ENCODE measurements at places on chromosomes 3 and 15.
A peak's percentile ranks its signal among the peaks of the same experiment; 100 is the strongest.

DNA sequence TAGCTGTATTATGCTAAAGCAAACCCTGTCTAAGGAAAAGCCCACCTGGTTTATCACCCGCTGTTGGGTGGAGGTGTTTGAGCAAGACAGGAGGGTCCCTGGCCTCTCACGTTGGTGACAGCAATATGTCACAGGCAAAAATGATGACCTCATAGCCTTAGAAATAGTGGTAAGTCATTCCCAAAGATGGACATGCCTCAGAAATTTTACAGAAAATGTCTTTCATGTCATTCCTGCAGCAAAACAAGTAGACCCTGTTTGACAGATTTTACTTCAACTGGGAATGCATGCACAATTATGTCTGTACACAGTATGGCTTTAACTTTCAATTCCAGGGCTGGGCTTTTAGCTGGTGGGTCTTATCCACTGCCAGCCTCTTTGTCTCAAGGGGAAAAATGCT lies 362.3 kb upstream of the C2CD4B start:
- DNase-seq = no peak

- no peak for DNase-seq
Measured at GRCh38 chr3:52194485-52195290, 3.3 kb upstream of the ALAS1 start.

GRCh38 chr3:45870099-45870498 lies 16.2 kb upstream of the CCR9 start:
- peak; percentile 50 for DNase-seq

- DNase-seq = no peak
Measured at GRCh38 chr3:170027233-170028102, 10.3 kb upstream of the GPR160 start.

DNA sequence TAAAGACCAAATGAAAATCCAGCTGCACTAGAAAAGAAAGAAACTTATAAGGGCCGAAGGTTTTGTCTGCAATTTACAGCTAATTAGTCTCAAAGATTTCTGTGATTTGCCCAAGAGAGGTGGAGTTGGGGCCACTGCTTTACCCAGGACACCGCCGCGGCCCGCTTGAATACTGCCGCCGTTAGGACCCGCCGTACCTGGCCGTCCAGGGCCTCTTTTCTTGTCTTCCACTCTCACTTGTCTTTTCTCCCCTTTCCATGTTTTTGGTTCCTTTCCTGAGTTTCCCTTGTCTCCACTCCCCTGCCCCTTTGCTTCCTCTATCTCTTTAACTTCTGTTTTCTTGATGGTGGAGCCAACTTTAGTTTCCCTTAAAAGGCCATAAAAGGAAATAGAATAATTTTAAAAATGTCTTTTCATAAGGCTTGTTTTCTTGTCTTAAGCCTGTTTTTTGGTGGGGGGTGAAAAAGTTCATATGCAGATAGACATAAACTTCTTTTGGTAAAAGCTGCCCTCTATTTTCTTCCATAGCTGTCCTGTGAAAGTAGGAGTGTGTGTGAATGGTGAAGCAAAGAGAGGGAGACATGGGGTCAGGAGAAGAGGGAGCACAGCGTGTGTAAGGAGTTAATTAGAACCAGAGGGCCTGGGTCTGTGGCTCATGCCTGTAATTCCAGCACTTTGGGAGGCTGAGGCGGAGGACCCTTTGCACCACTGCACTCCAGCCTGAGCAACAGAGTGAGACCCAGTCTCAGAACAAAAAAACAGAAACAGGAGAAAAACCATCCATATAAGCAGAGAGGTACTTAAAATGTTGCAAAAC lies 16.0 kb upstream of the CCNL1 start:
- DNase-seq = no peak

DNA sequence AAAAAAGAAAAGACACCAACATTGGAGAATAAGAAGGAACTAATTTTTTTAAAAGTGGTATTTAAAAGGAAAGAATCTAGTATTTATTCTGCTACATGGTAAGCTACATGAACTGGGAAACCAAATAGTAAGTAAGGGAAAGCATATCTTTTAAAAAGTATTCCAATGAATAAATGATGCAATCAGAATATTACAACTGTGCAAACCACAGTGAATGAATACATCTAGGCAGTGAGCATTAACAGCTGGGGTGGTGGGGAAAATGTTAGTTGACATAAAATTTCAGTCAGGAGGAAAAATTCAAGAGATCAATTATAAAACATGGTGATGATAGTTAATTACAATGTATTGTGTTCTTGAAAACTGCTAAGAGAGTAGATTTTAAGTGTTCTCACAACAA lies 16.9 kb downstream of the ICE2 start:
- DNase-seq = no peak

- DNase-seq = no peak
Measured at GRCh38 chr3:194470615-194471014, 16.2 kb downstream of the ATP13A3 start.

- DNase-seq = no peak
Measured at GRCh38 chr3:19065027-19065426, 83.3 kb upstream of the KCNH8 start.

DNA sequence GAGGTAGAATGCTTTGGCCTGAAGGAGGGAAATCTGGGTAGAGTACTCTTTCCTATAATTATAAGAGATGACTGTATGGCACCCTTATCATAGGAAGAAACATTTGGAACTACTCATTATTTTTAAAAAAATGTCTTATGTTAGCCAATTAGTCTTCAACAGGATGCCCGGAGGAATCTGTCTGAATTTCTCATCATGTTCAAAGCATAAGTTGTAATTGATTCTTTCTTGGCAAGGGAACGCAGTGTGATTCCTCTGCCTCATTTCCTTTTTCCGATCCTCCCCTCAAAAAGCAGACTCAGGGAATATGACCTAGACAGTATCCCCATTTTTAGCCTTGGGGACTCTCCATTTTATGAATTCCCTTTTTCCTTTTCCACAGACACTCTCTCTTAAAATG lies 165.1 kb downstream of the IL5RA start:
- DNase-seq = no peak

DNA sequence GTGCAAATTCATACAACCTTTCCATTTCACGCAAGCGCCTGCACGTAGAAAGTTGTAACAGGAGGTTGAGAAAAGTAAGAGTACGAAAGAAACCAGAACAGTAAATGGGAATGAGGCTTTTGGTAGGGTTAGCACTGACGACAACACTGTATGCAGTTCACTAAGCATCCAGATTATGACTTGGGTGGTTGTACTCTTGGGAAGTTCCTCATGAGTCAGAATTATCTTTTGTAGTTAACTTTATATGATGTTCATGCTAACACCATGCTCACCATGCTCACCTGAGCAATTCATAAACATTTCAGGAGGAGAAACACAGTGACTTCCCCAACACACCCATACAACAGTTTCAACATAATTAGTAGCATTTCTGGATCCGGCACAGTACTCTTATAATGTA lies 3.0 kb upstream of the LPP start:
- no peak for DNase-seq

DNA sequence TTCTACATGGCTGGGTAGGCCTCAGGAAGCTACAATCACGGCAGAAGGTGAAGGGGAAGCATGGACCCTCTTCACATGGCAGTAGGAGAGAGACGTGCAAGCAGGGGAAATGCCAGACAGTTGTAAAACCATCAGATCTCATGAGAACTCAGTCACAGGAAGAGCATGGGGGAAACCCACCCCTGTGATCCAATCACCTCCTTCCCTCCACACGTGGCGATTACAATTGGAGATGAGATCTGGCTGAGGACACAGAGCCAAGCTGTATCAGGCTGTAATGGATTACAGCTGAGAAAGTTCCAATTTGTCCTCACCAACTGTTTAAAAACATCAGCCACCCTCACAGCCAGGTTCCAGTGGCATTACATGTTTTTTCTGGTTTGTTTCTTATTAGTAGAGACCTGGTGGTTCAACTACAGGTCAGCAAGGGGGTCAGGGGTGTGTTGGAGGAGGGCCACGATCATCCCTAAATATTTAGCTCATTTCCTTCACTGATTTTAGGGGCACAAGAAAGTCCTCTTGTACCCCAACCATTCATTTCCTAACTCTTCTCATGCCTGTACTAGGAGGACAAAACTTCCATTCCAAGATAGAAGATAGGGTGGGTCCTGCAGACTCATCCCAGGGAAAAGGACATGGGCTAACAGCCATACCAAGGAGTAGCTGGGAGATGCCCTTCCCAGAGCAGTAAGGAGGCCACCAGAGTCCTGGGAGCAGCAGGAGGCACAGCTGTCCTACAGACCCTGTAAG lies 54.4 kb downstream of the ANXA2 start:
- DNase-seq = no peak

- DNase-seq = peak; percentile 45
Measured at GRCh38 chr3:156483961-156484787, 70.7 kb downstream of the SSR3 start.

GRCh38 chr15:78841376-78841706 lies 30.1 kb upstream of the ADAMTS7 start:
- no peak for DNase-seq

DNA sequence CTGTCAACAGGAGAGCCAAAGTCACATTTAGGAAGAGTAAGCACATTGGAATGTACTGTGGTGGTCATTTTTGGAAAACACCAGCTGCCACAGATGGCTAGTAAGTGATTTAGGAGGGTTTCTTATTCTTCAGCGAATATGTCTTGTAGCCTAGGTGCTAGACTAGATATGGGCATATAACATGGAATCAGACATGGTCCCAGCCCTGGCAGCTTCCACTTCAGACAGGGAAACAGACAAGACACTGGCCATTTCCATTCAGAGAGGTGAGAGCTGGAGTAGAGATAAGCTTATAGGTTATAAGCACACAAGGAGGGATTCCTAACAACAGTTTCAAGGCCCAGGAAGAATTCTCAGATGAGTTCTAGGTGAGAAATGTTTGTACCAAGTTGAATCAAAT lies 28.2 kb upstream of the BFSP2 start:
- DNase-seq = no peak

- no peak for DNase-seq
Measured at GRCh38 chr3:176349706-176350105, 847.6 kb downstream of the TBL1XR1 start.

DNA sequence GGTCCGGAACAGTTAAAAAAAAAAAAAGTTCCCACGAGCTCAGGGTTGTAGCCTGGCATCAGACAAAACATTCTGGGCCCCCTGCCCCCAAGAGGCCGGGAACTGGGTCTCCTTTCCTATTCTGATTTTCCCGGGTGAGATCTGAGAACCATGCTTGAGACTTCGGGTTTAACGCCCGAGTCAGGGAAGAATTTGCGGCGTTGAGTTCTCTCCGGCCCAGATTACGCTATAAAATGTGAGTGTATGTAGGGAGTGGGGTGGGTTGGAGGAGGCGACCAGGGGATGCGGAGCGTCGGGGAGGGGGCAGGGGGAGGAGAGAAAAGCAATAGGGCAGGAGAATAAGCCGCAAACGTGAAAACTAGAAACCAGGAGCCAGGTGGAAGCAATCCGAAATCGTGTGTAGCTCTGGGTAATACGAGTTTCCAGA lies 2.7 kb downstream of the ZIC1 start:
- no peak for DNase-seq

- no peak for DNase-seq
Measured at GRCh38 chr3:28915741-28916500, 364.9 kb upstream of the RBMS3 start.

DNA sequence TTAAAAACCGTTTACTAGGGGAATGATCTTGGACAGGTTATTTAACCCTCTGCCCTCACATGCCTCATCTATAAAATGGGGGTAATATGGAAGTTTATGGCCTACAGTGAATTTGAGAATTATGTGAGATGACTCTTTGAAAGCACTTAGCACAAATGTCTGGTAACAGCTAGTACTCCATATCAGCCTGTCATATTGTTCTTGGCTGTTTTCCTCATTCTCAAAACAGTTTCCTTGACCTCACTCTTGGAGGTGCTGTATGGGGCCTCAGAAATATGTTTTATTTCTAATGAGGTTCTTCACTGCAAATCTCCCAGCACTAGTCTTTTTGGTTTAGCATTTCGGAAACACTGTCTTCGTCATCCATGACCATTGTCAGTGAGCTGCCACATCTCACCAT lies 398.2 kb downstream of the FEZF2 start:
- no peak for DNase-seq

DNA sequence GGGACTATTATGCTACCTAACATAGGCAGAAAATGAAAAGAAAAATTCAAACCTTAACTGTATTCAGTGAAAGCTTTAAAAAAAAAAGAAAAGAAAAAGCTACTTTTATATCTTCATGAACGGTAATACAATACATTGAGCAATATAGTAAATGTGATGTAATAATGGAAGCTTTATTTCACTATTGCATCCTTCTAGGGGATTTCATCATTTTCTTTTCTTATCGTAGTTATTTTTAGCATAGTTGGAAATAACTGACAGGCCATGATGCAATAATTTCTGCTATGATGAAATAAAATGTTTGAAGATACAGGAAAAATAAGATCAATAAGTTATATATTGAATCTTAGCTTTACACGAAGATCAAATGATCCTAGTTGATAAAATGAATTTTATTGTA lies 40.3 kb upstream of the ZCWPW2 start:
- no peak for DNase-seq

DNA sequence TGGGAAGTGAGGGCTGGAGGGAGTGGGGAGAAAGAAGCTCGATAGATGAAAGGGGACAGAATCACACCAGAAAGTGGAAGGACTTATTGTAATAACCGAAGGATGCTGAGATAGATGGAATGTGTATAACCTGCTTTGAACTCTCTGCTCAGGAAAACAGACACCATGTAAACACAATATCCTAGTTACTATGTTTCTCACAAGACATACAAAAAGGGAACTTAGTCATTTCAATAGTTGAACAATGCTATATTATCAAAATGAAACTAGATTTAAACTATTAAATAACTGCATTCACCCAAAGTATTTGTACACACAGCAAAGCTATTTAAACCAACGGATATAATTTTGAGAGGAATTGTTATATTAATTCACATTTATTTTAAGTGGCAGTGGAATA lies 108.3 kb upstream of the GADL1 start:
- DNase-seq = no peak

DNA sequence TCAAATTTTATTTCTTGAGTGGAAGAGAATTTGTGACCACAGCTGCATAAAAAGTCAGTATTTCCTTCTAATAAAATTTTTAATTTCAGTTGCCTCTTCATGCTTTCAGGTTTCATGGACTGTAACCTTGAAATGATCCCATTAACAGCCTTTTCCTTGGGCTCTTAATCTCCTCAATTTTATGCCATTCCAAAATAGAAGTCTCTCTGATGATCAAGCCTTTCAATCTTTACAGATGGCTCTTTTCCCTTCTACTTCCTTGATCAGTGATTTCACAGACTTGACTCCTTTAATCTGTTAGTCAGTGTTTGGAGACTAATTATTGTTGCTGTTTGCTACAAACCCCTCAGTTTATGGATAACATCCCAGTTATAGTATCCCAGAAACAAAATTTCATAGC lies 11.9 kb downstream of the TSC22D2 start:
- no peak for DNase-seq

GRCh38 chr15:52306270-52306669 lies 10.7 kb upstream of the MYO5C start:
- DNase-seq = no peak

- no peak for DNase-seq
Measured at GRCh38 chr3:168828943-168829342, 733.2 kb upstream of the GOLIM4 start.

GRCh38 chr3:197353001-197353866 lies 54.8 kb upstream of the DLG1 start:
- DNase-seq = no peak

GRCh38 chr3:190024912-190025311 lies 95.8 kb downstream of the P3H2 start:
- no peak for DNase-seq

- DNase-seq = no peak
Measured at GRCh38 chr15:77446840-77447390, 26.2 kb downstream of the HMG20A start.

GRCh38 chr15:63378946-63379345 lies 2.7 kb downstream of the CA12 start:
- no peak for DNase-seq
